ENCODE measurements at places on chromosomes 1 and 21.

DNA sequence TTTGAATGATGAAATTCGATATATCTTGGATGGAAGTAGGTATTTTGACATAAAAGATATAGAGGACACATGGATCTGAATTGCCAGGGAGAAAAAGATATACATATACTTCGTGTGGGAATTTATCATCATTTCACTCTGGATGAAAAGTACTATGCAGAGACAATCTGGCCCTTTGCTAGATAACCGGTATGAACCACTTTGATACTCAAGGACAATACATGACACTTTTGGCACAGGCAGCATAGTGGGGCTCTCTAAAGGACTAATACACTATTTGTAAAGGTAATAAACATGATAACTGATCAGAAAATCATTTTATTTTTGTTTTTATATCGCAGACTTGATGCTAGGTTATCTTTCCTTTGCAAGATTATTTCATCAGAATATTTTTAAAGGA is 24.2 kb downstream of the JAK1 start:
- DNase-seq = no peak

DNA sequence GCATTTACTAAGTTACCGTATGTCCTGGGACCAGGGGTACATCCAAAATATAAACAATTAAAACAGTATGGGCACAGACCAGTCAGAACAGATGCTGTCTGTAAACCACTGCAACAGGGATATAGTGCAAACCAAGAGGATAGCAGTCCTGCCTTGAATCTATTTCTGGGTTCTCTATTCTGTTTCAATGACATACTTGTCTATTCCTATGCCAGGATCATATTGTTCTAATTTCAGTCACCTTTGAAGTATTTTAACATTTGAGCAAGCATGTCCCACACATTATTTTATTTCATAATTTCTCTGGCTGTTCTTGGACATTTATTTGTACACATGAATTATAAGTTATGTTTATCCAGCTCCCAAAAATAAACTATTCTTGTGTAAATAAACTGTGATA is 28.2 kb upstream of the SYDE2 start:
- no peak for DNase-seq

DNA sequence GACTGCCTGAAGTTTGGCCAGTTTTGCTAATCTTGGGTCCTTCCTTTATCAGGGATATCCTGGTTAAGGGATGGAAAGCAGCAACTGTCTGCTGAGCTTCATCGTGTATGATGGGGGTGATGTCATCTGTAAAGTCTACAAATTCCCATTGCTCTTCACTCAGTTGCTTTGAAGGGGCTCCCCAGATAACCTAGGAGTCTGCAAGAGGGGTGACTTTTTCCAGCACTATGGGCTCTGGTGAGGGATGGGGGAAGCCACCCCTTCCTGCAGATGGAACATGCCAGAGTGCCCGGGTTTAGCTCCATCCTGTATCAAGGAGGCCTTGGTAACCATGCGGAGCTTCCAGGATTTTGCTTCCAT is 28.4 kb downstream of the EDARADD start:
- DNase-seq = no peak

DNA sequence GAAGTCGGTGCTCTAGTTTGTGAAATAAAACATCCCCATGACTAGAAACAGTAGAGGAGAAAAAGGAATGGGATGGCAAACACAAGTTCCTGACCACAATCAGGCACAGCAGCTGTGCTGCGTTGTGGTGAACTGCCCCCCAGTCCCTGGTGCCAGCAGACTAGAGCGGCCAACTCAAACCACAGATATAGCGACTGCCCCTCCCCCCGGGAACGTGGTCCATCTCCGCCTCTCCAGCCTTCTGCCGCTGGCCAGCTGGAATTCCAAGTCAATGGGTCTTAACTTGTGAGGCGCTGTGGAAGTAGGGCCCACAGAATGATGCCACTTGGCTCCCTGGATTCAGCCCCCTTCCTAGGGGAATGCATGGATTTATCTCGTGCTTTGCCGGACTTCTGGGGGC is 41.6 kb upstream of the ZNF678 start:
- DNase-seq = no peak

DNA sequence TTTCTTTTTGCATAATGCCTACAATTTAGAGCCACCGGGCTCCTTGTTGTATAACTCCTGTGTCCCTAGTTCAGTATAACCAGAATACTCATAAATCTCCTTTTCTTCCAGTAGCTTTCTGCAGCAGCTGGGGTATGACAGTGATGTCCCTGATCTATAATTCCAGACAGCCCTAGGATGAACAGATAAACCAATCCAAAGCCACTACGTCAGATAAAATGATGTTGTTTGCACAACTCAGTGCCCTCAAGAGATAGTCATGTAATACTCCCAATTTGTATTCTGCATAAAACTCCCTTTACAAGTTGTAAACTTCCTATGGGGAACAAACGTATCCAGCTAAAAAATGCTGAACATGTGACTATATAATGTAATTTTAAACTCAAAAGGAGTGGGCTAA is 44.7 kb downstream of the ZNF326 start:
- no peak for DNase-seq

GRCh38 chr1:188127507-188127906 is 1298.8 kb downstream of the PLA2G4A start:
- no peak for DNase-seq

GRCh38 chr21:16476056-16476825 is 746.5 kb downstream of the USP25 start:
- no peak for DNase-seq

All from activated T-cell treated with anti-CD3 and anti-CD28 coated beads, Interleukin-2, amount 50 U/mL, for 1 hour (primary cell).